ENCODE measurements at places on chromosomes 7 and 10.

GRCh38 chr7:18491871-18492270 lies 3.7 kb upstream of the HDAC9 start:
- DNase-seq, result no peak

GRCh38 chr7:82562716-82563404 lies 119.3 kb upstream of the CACNA2D1 start:
- no peak for DNase-seq

GRCh38 chr10:25336330-25336729 lies 161.5 kb downstream of the GPR158 start:
- no peak for DNase-seq

GRCh38 chr10:35640951-35641675 lies 983 bp downstream of the FZD8 start:
- DNase-seq, result peak; percentile 95

GRCh38 chr10:119516381-119517234 lies 25.9 kb downstream of the RGS10 start:
- DNase-seq, result no peak

DNA sequence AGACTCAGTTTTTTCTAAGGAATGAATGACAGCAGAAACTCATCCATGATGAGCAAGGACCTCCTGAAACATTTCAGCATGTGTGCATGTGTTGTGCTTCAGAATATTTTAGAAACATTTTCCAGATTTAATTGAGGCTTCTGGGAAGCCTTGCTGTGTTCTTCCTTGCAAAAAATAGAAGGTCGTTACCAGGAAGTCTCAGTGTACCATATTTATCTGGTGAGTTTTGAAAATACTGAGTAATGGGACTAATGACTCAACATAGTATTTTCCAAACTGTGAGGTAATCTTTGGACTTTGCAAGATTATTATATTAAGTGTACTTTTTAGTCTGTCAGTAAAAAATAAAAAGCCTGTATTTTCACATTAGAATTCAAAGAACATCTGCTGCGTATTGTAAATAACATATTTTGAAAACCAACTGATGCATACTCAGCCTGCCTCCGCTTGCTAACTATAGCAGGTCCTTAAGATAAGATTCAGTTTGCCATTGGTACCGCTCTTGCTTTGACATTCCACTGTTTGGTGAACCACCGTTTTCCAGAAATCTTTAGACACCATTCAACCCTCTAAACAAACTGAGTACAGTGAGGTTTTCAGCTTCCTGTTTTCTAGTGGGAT lies 739.6 kb upstream of the GALNT17 start:
- DNase-seq, result no peak

DNA sequence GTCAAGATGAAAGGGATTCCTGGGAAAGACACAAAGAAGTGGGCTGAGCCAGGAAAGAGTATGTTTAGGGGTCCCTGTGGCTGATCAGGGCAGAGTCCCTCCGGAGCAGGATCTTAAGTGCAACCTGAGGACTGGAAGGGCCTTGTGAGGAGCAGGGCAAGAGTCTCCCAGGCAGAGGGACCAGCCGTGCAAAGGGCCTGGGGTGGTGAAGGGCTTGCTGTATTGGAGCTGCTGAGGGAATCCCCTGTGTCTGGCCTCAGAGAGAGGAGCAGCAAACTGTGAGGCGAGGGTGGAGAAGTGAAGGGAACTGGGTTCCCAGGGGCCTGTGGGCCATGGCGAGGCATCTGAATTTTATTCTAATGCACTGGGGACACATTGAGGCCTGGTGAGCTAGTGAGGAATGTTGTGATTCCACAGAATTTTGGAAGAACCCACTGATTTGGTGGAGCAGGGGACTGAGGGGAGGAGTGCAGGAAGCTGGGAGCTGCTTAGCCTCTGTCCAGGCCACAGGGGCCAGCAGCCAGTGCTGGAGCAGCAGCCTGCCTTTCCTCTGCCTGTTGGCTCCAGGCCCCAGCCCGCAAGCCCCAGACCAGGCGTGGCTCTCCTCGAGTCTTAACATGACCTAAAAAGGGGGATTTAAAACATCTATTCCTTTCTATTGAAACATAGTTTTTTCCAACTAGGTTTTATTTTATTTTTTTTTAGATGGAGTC lies 138.4 kb upstream of the IGFBP3 start:
- DNase-seq, result peak; percentile 73

- DNase-seq, result no peak
Observed at GRCh38 chr7:132872034-132872433, 209.9 kb downstream of the CHCHD3 start.

- DNase-seq, result no peak
Observed at GRCh38 chr7:82816272-82816671, 346.4 kb downstream of the PCLO start.

GRCh38 chr7:155162422-155162821 lies 92.3 kb downstream of the HTR5A start:
- no peak for DNase-seq

- peak; percentile 76 for DNase-seq
Observed at GRCh38 chr10:91551856-91552255, 81.0 kb downstream of the PPP1R3C start.

DNA sequence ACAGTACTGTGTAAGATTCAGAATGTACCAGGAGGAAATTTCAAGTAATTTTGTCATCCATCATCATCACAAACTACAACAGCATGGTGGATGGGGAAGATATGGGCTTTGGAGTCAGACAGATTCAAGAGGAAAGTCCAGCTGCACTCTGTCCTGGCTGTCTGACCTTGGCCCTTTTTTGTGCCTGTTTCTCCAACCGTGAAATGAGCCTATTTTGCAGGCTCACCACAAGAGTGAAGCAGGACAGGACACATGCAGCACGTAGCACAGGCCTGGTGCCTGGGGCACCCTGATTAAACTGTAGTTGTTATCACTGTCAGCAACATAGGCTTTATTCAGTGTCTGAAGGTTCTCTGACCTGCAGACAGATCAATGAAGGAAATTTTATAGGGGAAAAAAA lies 37.6 kb downstream of the RHOBTB1 start:
- no peak for DNase-seq

DNA sequence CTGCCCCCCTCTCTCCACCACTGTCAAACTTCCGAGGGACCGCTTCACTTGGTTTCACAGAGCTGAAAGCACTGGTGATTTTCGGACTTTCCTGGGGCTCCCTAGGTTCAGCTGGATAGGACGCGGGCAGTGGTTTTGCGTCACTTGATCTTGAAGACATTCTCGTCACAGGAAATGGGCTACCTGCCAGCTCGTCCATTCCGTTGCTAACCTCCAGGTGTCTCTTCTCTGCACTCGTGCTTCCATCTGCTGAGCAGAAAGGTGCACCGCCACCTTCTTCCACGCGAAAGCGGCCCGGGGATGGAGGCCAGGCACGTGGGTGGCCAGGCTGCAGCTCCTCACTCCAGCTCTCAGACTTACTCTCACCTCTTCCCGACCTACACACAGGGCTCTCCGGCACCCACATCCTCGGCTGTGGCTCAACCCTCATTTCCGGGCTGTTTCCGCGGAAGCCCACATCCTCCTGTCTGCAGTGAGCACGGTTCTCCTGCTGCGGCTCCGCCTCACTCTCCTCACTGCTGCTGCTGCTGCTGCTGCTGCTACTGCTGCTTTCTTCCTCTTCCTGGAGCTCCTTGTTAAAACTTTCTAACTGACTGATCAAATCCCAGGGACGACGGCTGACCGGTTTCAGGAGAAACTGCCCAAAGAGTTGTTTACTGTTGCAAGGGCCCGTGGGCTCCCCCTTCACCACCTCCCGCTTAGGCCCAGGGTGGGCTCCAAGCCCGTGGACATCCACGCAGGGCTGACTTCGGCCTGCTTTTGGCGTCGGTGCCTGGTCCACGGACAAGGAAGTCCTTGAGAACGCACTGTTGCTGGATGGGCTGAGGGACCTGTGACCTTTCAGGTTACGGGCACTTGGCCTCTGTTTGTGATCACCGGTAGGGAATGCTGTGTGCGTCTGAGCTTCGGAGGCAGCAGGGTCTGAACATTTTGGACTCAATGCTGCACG lies 32.1 kb downstream of the JCAD start:
- peak; percentile 72 for DNase-seq
